Ovary (tissue), 10 donors: ENCODE measurements at places on chromosomes 1 and 21.

DNA sequence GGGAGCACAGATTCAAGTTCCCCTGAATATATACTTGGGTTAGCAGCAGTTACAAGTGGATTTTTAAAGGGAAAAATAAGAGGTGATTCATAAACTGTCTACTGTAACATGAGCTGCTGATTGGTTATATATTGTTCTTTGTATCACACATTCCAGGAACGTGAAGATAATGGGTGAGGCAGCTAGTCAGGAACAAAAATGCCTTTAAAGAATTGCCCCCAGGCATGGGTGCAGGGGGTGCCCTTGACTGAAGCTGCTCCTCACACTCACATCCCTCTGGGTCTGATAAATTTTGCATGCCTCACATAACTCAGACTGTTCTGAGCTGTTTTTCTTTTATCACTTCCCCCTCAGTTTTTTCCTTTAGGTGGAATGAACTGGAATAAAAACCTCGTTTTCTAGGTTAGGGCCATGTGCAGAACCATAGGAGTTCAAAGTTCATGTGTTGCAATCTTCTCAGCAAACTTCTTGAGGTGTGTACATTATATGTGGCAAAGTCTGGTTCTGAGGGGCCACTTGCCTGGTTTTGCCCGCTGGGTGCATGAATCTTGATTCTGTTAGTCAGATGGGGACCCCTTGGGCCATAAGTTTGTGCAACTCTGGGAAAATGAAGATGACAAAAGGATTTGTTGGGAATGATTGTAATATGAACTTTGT, 21.1 kb downstream of the TBX19 start:
- H3K4me3 ChIP-seq: no peak overlapping the region
- H3K36me3 ChIP-seq: no peaks in the 10 kb centered on the region
- no peaks in the 10 kb centered on the region for H3K27me3 ChIP-seq

DNA sequence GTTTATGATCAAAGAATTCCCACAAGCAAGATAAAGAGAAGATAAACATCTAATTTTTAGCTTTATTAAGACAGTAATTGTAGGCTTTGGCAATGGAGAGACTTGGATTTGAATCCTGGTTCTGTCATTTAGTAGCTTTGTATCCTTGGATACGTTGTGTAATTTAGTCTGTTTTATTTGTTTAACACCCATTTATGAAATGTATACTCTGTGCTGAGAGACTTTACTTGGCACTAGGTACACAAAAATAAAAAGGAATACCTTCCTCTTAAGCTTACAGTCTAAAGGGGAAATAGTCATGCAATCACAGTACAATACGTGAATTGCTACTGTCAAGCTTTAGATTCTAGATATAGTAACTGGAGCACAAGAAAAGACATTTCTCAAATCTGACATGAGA, 23.8 kb downstream of the ZMPSTE24 start:
- no peak overlapping the region for H3K4me3 ChIP-seq
- no peaks in the 10 kb centered on the region for H3K36me3 ChIP-seq
- no peak for DNase-seq
- H3K27me3 ChIP-seq: no peaks in the 10 kb centered on the region
- H3K27ac ChIP-seq: no peak overlapping the region

DNA sequence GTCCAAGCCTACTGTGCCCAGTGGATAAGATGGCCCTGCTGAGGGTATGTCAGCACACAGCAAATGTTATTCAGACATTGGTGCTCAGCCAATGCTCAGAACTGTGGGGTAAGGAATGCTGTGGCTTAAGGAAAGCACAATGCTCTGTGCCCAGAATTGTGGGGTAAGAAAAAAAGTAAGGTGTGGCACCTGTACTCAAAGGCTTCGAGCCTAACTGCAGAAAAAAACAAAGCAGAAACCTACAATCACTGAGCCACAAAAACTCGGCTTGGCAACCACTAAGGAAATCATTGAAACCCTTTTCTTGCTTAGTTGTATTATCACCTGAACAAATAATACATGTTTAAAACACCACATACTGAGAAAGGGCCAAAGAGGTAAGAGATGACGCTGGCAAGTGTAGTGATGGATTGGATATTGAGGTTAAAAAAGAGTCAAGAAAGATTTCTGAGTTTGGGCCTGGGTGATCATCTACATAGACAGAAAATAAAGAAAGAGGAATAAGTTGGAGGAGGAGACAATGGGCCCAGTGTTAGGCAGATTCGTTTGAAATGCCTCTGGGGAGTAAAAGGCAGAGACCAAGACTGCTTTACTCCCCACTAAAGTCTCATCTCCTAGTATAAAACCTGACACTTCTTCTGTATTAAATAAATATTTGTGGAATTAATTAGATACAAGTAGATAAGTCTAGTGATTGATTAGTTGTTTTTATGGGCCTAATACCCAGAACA, 25.9 kb upstream of the ATP1A1 start:
- H3K27ac ChIP-seq: no peak overlapping the region
- H3K4me3 ChIP-seq: no peak overlapping the region
- H3K36me3 ChIP-seq: no peaks in the 10 kb centered on the region

DNA sequence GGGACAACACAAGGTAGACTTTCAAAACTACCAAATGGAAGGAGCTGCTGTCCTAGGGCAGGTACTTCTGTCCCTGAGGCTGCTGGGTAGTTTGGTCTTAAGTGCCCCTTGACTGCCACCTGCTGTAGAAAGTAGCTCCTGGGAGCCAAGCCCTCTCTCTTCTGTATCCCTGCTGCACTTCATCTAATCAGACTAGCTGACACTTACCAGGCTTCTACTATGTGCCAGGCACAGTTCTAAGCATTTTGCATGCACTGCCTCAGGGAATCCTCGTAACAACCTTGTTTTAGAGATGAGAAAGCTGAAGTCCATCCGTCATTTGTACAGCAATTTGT, 15.9 kb upstream of the SRSF4 start:
- DNase-seq: no peak
- H3K27ac ChIP-seq: no peak overlapping the region
- no peaks in the 10 kb centered on the region for H3K36me3 ChIP-seq
- no peaks in the 10 kb centered on the region for H3K27me3 ChIP-seq
- no peaks in the 10 kb centered on the region for H3K4me1 ChIP-seq

DNA sequence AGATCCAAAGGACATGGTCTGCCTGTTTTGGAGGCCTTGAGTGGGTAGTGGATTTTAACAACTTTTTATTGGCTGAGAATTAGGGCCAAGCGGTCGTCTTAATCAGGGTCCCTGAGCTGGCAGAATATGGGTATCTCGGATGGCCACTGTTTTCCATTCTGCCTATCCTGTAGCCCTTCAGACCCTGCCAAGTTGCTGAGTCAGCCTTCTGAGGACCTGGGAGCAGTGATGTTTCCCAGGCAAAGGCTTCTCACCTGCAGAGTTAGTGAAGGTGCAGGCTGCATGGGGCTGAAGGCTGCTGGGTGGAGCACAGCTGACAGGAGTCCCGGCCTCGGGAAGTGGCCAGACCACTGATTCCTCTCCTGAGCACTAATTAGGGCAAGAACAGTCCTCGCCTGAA, 11.4 kb downstream of the RASSF5 start:
- peaks cover 2% of the 10 kb centered on the region for H3K4me1 ChIP-seq
- no peak for DNase-seq
- no peaks in the 10 kb centered on the region for H3K27me3 ChIP-seq
- H3K4me3 ChIP-seq: no peak overlapping the region
- H3K36me3 ChIP-seq: no peaks in the 10 kb centered on the region
- H3K27ac ChIP-seq: no peak overlapping the region

DNA sequence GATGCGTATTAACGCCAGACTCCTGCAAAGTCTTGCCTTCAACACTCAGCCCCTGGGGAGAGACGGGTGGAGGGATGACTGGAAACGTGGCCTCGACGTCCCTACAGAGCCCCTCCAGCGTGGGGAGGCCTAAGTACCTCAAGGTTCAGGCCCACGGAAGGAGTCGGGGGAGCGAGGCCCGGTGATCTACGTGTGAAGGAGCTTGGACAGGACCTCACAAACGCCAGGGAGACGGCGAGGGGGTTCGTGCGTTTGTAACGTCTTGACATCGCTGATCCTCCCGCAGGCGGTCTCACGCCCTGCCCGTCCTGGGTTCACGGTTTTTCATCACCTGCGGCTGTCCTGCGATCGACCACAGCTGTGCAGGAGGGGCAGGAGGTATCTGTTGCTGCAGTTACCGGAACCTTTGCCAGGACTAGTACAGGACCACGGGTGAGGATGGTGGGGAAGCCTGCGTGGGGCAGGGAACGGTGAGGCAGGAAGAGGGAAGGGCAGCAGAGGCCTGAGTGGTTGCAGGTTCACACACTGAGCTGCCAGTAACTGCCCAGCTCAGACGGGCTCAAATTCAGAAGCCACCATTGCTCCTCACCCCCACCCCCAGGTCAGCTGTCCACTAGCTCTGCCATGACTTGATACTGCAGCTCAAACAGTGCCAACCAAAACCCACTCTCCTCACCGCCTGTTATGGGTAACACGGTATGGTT, 889 bp upstream of the CCNL2 start:
- H3K27me3 ChIP-seq: no peaks in the 10 kb centered on the region
- H3K36me3 ChIP-seq: no peaks in the 10 kb centered on the region
- peak overlapping the region; percentile 64 for H3K4me3 ChIP-seq
- peaks cover 10% of the 10 kb centered on the region for H3K4me1 ChIP-seq
- H3K27ac ChIP-seq: peak overlapping the region; percentile 21

DNA sequence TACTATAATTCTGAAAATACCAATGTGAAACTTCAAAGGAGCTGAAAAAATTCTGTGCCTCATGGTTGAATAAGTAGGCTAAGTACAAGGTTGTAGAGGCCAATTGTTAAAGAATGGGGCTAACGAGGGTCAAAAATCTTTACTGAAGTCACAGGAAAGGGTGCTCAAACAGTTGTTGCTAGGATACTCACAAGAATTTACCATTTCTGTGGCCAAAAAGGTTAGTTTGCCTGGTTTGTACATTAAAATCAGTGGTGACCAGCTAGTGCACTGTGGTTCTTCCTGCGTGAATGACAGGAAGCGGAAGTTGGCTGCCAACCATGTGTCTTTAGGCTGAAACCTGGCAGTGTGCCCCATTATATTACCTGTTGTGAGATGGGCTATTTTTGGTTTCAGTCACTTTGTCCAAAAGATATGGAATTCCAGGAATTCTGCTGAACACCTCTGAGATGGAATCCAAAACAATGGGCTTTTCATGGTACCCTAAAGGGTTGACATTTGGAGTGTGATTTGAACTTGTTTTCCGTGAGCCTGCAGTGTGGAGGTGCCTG, 13.5 kb downstream of the MAP3K21 start:
- H3K4me1 ChIP-seq: no peaks in the 10 kb centered on the region
- no peaks in the 10 kb centered on the region for H3K27me3 ChIP-seq
- H3K4me3 ChIP-seq: no peak overlapping the region

DNA sequence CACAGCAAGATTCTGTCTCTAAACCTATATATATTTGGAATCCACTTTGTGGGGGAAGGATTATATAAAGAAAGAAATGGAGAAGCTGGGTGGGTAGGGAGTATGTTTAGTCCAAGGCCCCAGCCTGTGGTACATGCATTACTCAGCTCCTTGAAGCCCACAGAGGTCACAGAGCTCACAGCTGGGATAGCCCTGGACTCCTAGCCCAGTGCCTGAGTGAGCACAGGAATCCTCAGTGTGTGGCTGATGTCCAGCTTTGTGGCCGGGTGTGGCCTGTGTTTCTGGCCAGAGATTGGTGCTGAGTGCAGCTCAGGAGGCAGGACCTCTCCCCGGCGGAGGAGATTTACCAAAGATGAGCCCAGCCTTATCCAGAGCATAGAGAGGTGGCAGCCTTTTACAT, 7.6 kb downstream of the CAPN9 start:
- no peaks in the 10 kb centered on the region for H3K36me3 ChIP-seq
- H3K4me1 ChIP-seq: peaks cover 2% of the 10 kb centered on the region
- no peak for DNase-seq
- H3K27ac ChIP-seq: no peak overlapping the region

DNA sequence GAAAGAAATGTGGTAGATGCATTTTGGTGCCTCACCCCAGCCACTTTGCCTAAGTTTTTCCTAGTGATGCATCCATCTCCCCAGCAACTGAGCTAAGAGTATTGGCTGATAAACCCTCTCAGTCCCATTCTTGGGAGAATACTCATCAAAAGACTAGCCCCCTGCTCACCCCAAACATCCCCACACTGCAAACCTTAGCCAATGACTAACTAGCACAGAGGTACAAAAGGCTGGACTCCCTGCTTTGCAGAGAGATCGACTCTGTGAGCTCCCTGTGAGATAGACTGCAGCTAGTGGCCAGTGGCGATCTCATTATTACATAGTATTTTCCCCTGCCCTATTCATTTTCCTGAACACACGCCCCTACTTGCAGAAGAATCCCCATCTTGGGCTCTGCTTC, 155.3 kb downstream of the HHIPL2 start:
- no peak overlapping the region for H3K4me3 ChIP-seq
- H3K27me3 ChIP-seq: no peaks in the 10 kb centered on the region
- no peak overlapping the region for H3K27ac ChIP-seq

- H3K36me3 ChIP-seq: no peaks in the 10 kb centered on the region
- H3K27me3 ChIP-seq: no peaks in the 10 kb centered on the region
- no peak overlapping the region for H3K4me3 ChIP-seq
- no peak for DNase-seq
- no peaks in the 10 kb centered on the region for H3K4me1 ChIP-seq
- no peak overlapping the region for H3K27ac ChIP-seq
These were observed 9.9 kb downstream of the S100A11 start for GRCh38 chr1:152026895-152027294.

DNA sequence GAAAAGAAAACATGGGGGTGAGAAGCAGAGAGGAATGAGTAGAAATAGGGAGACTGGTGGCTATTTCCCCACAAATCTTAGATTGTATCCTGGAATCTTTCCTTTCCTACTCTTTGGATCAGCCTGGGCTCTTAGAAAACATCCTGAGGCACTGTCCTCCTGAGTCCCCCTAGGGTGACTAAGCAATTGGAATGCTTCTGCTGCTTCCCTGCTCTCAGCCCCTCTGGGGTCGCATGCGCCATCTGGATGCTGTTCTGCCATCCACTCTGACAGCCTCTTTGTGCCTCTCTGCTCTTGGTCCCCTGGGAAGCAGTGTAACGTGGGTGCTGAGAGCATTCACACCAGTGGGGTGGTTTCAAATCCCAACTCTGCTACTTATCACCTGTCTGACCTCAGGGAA, 443.0 kb downstream of the SIPA1L2 start:
- H3K36me3 ChIP-seq: no peaks in the 10 kb centered on the region
- H3K4me3 ChIP-seq: no peak overlapping the region

DNA sequence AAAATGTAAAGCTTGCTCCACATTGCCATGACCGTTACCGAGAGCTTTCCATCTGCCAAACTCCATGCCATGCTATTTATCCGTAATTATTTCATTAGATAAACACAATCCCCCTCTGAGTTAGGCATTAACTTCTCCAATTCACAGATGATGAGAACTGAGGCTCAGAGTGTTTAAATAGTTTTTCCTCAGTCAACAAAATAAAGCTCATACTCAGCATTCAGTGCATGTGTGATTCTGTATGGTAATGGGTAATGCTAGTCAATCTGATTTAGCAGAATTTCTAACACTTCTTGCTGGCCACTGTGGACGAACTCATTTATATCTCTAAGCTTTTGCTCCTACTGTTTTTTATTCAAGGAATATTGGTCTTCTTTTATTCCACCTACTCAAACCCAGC, 17.3 kb downstream of the SAMSN1 start:
- H3K27ac ChIP-seq: no peak overlapping the region
- DNase-seq: no peak
- no peaks in the 10 kb centered on the region for H3K4me1 ChIP-seq
- no peaks in the 10 kb centered on the region for H3K36me3 ChIP-seq
